ENCODE measurements at places on chromosomes 6 and 20.
A peak's percentile ranks its signal among the peaks of the same experiment; 100 is the strongest.

DNA sequence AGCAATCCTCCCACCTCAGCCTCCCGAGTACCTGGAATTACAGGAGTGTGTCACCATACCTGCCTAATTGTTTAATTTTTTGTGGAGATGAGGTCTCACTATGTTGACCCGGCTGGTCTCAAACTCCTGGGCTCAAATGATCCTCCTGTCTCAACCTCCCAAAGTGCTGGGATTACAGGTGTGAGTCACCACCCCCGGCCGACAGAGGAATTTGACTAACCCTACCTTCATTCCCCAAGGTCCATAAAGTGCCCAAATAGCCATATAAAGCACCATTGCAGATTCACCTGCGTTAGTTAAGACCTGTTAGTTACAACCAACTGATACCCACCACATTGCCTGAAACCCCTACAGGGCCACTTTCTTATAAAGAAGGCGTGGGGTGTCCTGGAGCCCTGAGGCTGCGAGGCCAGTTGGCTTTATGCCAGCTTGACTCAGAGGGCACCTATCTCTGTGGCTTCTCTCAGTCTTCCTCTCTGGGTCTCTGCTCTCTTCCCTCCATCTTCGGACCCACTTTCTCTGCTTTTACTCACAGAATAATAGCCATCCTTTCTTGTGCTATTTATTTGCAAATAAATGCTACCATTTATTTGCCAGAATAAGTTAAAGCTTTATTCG is 65.6 kb downstream of the SLC2A10 start:
- DNase-seq, result no peak

- no peak for DNase-seq
Measured at GRCh38 chr20:48615871-48616270, 211.9 kb downstream of the PREX1 start.

DNA sequence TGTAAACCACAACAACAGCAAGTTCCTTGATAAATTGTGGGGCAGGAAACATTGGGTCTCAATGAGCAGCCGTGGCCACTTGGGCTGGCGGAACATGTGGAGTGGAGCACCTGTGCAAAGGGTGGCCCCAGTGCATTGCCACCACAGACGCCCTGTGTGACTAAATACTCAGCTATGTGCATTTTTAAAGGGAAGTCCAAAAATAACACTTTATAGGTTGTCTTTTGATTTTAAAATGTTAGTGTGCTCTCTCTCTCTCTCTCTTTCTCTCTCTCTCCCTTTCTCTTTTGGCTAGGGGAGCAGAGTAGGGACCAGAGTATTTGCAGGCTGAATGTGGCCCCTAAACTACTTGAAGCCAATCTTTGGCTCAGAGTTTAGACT is 236.3 kb downstream of the BCAS1 start:
- no peak for DNase-seq

DNA sequence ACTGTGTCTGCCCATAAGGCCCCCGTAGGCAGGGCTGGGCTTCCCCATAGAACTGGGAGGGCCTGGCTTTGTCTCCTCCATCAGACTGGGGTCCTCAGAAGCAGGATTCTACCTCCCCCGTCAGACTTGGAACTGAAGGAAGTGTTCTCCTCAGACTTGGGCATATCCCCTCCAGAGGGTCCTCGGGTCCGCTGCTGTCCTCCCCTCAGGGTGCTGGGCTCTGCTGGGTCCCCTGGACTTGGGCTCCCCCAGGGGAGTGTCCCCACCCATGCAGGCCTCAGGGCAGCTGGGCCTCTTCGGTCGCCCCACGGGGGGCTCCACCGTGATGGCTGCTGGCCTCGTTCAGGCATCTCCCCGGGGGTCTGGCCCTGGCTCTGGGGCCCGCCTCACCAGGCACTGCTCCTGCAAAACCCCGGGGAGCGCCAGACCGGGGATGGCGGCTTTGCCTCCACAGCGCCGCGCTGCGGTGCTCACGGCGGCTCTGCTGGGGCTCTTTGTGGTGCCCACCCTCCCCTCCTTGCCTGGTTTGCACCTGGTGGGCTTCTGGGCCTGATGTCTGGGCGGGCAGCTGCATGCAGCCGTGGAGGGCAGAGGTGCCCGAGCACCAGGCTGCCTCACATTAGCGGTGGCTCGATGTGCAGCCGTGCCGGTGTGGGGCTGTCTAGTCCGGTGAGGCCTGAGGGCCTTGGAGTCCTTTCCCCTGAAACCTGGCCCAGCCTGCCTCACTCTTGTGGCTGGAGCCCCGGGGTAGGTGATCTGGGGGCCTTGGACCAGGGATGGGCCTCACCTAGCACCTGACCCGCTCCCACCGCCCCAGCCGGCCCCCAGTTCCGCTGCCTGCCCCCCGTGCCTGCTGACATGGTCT is 13.9 kb downstream of the COL20A1 start:
- DNase-seq, result no peak

DNA sequence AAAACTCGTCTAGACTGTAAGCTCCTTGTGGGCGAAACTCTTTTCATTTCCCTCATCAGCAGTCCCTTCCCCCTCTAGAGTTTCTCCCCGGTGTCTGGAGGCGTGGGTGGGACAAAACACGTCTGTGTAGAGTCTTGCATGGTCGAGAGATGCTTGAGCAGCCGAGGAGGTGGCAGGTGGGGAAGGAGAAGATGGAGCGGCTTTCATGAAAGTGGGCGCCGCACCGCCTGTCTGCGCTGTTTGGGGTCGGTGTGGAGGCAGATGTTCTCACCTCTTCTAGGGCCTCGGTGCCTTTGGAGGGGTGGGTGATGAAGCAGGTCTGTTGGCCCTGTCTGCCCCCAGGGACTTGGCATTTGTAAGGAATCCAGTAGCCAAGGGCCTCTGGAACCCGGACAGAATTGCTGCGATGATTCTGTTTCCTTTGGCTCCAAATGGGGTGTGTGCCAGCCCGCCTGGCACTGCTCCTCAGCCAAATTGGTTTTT is 1.2 kb downstream of the BRPF3 start:
- no peak for DNase-seq

GRCh38 chr20:5140195-5140594 is 13.4 kb downstream of the CDS2 start:
- no peak for DNase-seq

DNA sequence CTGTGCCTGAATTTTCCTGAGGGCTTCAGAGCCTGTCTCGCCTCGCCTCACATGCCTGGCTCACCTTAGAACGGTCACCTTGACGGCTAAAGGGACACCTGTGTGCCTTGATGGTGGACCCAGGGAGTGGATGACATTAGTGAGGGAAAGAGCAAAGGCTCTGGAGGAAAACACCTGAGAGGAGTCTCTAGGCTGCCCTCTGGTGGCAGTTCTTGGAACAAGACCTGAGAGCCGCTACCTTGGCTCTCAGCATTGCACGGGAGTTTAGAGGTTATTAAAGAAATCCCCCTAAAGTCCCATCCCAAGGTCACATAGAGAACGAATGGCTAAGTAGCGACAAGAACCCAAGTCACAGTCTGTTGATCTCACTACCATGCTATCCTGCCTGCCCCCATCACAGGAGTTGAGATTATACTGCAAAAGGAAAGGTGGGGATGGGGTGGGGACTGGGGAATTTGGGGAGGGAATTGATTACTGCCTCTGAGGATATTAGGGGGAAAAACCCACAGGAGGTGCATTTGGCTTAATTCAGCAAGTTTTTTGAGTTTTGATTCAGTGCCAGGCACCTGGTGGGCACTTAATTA is 7.9 kb upstream of the CDSN start:
- DNase-seq, result peak; percentile 83

DNA sequence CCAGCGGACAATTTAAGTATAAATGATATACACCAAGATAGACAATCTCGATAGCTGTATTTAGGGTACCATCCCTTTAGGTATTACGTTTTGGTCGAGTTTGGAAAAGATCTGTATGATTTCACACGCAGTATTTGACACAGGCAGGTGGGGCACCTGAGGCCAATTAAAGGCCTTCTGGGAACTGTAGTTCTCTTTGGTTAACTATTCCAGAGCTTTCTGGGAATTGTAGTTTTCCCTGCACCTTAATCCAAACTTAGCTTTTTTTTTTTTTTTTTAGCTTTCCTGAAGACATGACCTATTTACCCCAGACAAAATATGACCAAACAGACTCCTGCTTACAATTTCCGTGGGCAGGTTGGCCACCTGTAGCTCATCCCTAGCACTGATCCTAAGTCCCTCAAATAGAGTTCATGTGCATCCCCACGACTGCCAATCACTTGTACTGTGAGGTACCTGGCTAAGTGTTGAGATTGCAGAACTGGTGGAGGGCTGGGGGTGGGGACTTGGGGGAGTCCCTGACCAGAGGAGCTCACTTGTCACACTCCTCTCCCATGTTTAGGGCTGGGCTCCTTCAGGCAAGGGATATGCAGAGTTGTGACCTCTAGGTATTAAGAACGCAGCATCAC is 999 bp upstream of the EHMT2 start:
- peak; percentile 69 for DNase-seq

- DNase-seq, result no peak
Measured at GRCh38 chr6:41922154-41922553, 855 bp downstream of the BYSL start.

DNA sequence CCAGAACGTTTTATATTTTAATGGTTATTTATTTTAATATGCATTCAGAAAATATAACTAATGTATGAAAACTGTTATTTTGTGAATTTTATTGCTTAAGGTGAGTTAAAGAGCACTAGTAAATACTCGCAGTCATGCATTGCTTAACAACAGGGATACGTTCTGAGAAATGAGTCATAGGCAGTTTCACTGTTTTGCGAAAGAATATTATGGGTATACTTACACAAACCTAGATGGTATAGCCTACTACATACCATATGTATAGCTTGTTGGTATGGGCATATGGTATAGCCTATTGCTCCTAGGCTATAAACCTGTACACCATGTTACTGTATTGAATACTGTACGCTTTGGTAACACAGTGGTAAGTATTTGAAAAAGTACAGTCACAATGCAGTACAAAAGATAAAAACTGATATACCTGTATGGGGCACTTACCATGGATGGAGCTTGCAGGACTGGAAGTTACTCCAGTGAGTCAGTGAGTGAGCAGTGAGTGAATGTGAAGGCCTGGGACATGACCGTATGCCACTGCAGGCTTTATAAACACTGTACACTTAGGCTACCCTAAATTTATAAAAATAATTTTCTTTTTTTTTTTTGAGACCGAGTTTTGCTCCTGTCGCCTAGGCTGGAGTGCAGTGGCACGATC is 38.5 kb downstream of the ARFGEF2 start:
- DNase-seq, result no peak

DNA sequence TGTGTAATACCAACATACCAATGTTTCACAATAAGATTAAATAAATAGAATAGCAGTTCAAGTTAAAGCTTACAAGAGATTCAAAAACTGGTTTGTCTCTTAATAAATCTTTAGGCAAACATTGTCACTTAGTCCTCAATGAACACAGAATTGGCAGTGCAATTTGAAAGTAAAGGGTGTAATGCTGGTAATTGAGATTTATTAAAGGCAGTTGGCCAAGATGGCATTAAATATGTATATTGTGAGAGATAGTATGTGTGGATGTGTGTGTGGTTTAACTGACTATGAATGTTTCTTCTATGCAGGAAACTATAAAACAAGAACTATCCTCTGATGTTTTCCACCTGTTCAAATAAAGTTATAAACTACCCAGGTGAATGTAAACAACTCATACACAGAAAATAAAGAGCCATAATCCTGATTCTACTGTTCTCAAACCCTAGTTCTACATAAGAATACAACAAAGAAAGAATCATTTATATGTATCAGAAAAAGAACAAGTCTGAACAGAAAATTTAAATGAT is 267.9 kb upstream of the PTCHD4 start:
- no peak for DNase-seq

DNA sequence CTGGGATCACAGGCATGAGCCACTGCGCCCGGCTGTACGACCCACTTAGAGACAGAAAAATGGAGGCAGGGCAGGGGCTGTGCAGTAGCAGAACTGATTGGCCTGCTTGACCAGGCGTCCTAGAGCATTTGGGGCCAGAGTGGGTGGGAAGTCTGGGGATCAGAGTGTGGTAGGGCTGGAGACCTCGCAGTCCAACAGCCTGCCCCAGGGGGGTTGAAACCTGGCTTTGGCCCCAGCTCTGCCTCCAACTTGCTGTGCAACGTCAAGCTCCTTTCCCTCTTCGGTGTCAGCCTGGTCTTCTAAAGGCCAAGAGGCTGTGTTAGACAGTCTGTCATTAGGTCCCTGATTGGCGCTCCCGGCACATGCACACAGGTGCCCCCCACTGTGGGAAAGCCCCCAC is 15.3 kb upstream of the SPDEF start:
- DNase-seq, result no peak

DNA sequence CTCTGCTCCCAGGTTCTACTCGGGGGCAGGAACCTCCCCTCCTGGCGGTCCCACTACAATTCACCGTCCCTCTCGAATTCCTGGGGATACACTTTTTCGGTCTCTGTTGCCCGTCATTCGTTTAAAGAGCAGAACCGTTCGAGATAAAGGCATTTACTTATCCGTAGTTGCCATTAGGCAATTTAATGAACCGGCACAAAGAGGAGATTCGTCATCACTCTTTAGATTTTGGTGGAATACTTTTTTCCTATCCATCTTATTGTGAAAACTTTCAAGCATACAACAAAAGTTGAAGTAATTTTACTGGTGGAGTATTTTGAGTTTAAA is 1.2 kb upstream of the CD24 start:
- DNase-seq, result no peak

DNA sequence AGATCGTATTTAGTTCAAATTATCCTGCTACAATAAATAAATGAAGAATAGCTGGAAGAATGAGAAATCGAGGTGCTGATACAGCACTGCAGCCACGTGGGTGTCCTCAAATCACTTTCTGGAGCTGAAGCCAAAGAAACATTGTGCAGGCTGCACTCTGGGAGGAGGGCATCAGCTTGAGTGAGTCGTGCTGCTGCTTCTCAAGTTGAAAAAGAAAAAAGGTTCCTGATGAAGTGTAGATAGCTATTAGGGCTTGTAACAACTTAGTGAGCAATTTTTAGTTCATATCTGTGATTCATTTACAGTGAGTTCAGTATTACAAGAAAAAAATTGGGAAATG is 40.5 kb downstream of the DSE start:
- no peak for DNase-seq

DNA sequence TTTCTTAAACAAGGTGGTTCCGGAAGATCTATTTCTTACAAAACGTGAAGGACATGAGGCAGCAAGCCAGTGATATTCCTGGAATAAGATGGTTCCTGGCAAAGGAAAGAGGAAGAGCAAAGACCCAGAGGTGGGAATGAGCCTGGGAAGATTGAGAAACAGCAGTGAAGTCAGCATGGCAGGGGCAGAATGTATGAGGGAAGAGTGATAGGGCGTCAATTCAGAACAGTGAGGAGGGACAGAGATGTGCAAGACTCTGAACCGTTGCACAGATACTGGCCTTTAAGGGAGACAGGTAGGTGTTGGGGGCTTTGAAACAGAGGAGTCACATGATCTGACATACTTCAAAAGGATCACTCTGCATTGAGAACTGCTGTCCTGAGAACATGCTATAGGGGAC is 338.3 kb downstream of the CBLN4 start:
- no peak for DNase-seq

DNA sequence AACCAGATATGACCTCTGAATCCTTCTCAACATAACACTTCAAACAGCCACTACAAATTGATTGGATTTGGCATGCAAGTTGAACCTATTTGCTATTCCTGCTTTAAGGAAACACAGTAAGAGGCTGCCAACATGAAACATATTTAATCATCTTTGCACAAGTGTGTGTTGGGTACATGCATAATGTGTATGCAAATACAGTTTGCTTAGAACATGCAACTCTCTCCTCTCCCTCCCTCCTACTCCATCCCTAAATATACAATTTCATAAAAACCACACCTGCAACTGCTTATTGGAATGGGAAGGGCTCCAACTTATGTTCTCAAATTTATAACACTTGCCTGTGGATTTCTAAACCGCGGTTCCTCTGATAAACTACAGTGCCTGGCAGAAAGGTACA is 71.5 kb downstream of the CD83 start:
- no peak for DNase-seq

Measured in GM20000 (cell line).